NCI-H524 treated with DMSO at 0.1 percent for 48 hours (cell line): ENCODE measurements at places on chromosomes 4 and X.

GRCh38 chrX:37976153-37976552 is 30.2 kb upstream of the SYTL5 start:
- DNase-seq: no peak

DNA sequence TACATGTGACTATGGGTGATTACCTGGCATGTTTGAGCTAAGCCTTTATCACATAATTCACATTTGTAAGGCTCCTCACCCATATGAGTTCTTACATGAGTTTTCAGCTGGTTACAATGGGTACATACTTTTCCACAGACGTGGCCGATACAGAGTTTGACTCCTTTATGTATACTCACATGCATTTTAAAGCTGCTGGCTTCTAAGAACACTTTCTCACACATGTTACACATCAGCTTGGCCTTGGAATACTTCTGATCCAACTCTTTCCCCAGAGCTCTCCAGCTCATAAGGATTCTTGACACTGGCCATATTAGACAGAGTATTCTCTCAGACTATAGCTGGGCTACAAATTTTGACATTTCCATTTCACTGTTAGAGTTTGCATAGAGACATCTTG is 66.3 kb downstream of the TAB3 start:
- DNase-seq: no peak

GRCh38 chrX:51614353-51615012 is 4.2 kb downstream of the CENPVL3 start:
- no peak for DNase-seq

GRCh38 chr4:6329478-6330383 is 60.1 kb downstream of the WFS1 start:
- DNase-seq: no peak
